ENCODE measurements at places on chromosomes 7 and 10.

- DNase-seq = no peak
Observed at GRCh38 chr10:84593506-84593905, 265.1 kb downstream of the CCSER2 start.

DNA sequence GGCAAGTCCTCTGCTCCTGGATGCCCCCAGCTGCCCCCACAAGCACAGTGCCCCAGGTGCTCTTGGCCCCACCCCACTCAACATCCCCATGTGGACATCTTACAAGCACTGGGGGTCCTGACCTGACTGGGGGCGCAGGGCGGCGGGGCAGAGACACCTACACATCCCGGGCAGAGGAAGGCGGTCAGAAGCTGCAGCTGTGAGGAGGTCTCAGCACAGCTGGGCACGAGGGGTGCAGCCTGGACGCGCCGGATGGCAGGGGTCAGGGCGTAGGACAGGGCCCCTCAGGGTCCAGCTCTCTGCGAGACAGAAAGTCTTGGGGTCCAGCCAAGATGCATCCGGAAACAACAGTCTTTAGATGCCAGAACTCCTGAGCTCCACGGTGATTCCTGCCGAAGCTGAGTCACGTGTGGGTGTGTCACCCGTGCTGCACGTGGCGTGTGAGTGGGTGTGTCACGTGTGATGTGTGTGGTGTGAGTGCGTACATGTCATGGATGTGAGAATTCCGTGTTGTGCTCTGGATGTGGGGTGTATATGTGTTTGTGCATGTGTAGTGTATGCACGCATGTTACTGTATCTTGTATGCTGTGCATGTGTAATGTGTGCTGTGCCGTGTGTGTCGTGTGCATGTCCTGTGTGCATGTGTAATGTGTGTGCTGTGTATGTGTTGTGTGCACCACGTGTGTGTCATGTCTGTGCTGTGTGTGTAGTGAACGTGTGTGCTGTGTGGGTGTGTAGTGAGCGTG lies 5.1 kb downstream of the VENTX start:
- no peak for DNase-seq

- DNase-seq = no peak
Observed at GRCh38 chr7:143023047-143023446, 3.9 kb downstream of the OR9A2 start.

DNA sequence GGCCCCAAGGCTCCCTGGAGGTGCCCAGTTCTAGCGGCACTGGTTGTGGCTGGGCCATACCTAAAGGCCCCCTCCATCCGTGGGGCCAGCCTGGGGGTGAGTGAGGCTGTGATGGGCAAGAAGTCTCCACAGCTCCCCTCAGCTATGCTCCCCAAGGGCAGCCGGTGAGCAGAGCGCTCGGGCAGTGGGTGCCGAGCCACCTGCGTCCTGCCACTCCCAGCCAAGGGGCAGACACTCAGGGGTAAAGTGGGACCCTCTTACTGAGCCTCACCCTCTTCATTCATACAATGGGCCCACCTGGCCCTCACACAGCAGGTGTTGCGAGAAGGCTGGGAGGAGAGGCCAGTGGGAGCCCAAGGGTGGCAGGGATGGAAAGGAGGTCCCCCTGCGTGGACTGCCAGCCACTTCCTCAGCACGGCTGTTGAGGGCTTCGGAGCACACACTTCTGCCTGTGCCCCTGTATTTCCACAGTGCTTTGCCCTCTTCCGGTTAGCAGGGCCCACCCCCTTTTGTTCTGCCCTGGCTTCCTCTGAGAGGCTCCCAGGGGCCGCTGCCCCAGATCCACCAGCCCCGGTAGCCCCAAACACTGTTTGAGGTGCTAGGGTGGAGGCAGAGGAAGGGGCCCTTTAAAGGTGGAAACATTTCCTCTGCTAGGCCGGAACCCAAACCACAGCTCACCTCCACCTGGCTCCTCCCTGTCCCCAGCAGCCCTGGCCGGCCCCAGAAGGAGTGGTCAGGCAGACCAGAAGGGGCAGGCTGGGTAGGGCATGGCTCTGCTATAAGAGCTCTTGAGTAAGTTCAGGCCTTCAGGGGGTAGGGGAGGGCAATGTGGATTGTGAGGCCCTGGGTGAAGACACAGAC lies 16.4 kb upstream of the C10orf105 start:
- DNase-seq = no peak

DNA sequence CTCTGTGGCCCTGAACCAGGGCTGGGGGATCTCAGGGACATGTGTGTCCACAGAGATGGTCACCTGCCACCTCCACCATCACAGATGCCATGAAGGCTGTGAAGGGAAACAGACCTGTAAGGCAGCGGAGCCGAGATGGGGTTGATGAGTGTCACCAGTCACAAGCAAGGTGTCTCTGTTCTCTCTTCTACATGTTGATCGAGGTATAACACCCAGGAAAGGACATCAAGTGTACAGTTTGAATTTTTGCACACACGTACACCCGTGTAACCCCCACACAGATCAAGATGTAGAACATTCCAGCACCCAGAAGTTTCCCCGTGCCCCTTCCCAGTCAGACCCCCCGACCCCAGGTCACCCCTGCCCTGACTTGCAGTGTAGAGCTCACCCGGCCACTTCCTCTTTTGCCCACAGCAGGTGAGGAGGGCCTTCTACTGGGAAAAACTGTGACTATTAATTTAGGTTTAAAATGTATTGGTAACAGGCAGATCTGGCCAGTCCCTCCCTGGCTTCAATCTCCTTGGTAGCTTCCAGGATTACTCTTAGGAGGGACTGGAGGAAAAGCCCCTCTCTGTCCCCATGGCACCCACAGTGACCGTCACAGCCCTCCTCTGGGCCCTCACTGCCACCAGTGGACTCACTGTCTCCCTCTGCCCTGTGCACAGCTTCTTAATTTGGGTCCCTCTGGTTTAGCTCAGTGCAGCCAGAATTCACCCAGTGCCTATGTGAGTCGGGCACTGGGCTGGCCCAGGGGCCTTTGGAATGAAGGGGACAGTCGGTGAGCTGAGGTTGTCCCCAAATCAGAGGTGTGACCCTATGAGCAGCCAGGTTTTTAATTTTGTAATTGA lies 108.2 kb downstream of the LHPP start:
- DNase-seq = no peak
